Endothelial cell (in vitro differentiated cells): ENCODE measurements at places on chromosomes 1 and 21. TPM values are rescaled to one million over a fixed set of nuclear protein-coding genes. Genes with fewer than 3 reads are reported as not detected.

The AGT gene
- not detected for total RNA-seq

The ENAH gene
- total RNA-seq, result 82.9 TPM

The PEAR1 gene
- 50.7 TPM for total RNA-seq

The OR2T5 gene
- total RNA-seq, result not detected

The SLC35F3 gene
- total RNA-seq, result 0.36 TPM

The PODN gene
- total RNA-seq, result 0.10 TPM

DNA sequence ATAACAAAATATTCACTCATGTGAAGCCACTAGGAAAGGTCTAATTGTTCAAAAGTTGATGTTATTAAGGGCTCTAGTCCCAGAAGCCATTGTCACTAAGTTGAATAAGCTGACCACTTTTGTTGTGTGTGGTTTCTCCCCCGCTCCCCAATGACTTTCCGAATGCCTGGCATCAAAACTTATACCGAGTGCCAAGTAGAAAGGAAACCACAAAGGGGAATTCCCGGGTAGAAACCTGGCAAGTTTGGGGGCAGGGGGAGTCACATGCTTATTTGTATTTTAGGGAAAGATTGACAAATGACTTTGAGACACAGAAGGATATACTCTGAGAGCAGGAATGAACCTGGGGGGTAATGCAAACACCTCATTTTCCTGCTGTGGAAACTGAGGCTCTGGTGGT is 154.1 kb downstream of the TGFBR3 start:
- peaks cover 6% of the 10 kb centered on the region for H3K27me3 ChIP-seq
- DNase-seq, result no peak
- H3K36me3 ChIP-seq, result peaks cover 64% of the 10 kb centered on the region
- no peak overlapping the region for H3K27ac ChIP-seq

DNA sequence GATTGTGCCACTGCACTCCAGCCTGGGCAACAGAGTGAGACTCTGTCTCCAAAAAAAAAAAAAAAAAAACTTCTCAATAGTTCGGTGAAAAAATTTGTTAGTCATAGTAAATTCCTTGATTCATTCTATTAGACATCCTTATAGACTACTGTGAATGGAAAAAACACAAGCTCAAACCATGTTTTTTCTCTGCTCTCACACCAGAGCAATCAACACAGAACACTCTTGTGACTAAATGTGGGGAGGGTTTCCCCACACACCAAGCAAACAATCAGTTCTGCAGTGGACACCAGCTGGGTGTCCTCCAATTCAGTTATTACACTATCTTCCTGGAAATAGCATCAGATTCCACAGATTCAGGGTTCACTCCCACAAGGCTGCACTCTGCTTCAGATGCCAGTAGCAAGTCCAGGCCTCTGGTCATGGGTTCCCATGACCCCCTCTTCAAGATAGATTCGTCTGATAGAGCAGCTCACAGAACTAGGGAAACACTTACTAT is 69.1 kb upstream of the TEKT2 start:
- H3K4me1 ChIP-seq, result peaks cover 3% of the 10 kb centered on the region
- DNase-seq, result no peak
- no peak overlapping the region for H3K27ac ChIP-seq
- no peak overlapping the region for H3K4me3 ChIP-seq

DNA sequence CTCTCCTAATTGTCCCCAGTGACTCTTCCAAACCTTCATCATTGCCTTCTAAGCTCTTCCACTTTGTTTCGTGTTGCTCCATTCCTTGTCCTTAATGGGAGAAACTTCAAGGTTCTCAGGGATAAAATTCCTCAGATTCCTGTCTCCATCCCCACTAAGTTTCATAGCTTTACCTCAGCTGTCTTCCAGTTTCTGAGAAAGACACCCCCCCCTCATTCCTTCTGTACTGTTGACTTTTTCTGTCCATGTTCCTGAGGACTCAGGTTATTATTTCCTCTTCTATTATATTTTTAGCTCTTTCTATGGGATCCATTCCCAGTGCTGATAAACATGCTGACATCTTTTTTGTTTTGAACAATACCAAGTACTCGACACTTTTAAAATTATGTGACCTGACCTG is 215.3 kb upstream of the PTGFR start:
- DNase-seq, result no peak
- no peak overlapping the region for H3K4me3 ChIP-seq
- no peaks in the 10 kb centered on the region for H3K36me3 ChIP-seq
- peaks cover 1% of the 10 kb centered on the region for H3K27me3 ChIP-seq
- H3K4me1 ChIP-seq, result no peaks in the 10 kb centered on the region

DNA sequence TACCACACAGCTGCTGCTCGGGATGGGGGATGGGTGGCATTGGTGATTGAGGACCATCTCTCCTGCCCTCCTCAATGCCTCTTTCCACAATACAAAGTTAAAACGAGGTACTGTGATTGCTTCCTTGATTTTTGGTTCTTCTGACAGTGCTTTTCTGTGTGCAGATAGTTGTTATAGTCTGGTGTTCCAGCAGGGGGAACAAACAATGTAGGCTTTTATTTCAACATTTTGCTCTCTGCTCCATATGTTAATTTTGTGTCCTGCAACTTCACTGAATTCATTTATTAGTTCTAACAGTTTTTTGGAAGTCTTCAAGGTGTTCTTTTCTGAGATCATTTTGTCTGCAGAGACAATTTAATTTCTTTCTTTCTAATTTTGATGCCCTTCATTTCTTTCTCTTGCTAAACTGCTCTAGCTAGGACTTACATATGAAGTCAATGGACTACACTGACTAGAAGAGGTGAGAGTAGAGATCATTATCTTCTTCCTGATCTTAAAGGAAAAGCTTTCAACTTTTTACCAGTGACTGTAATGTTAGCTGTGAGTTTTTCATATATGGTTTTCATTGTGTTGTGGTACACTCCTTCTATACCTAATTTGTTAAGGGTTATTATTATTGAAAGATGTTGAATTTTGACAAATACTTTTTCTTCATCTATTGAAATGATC is 45.4 kb downstream of the TNFSF18 start:
- H3K27me3 ChIP-seq, result no peaks in the 10 kb centered on the region
- H3K27ac ChIP-seq, result no peak overlapping the region
- H3K4me1 ChIP-seq, result no peaks in the 10 kb centered on the region
- H3K4me3 ChIP-seq, result no peak overlapping the region
- no peaks in the 10 kb centered on the region for H3K36me3 ChIP-seq

- no peak overlapping the region for H3K27ac ChIP-seq
- H3K4me1 ChIP-seq, result no peaks in the 10 kb centered on the region
- no peaks in the 10 kb centered on the region for H3K36me3 ChIP-seq
- H3K4me3 ChIP-seq, result no peak overlapping the region
- DNase-seq, result no peak
- H3K27me3 ChIP-seq, result peaks cover 3% of the 10 kb centered on the region
Measured at GRCh38 chr1:193338194-193338593, 151.8 kb upstream of the B3GALT2 start.

DNA sequence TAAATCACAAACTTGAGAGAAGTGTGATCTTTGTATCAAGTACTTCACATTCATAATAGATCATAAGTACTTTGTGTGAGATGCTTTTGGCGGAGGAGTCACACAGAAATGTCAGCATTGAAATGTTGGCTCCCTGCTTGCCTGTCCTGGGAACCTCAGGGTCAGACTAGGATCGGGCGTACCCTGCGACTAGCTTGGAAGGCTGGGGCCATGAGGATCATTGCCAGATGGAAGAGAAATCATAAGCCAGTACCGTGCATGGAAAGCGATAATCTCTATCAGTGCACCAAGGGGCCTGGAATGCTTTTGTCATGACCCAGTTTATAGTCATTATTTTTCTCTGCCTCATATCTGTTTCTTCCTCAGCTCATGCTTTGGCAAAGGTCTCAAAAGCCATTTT is 35.5 kb downstream of the MTR start:
- DNase-seq, result no peak
- no peak overlapping the region for H3K27ac ChIP-seq
- H3K4me1 ChIP-seq, result no peaks in the 10 kb centered on the region
- peaks cover 35% of the 10 kb centered on the region for H3K36me3 ChIP-seq
- no peaks in the 10 kb centered on the region for H3K27me3 ChIP-seq

GRCh38 chr1:2126331-2127186 is 68.0 kb downstream of the FAAP20 start:
- DNase-seq, result no peak
- H3K27ac ChIP-seq, result no peak overlapping the region
- no peak overlapping the region for H3K4me3 ChIP-seq

GRCh38 chr1:150560011-150560438 is 10.8 kb downstream of the ADAMTSL4 start:
- peak overlapping the region; percentile 22 for H3K4me3 ChIP-seq
- H3K27me3 ChIP-seq, result peaks cover 12% of the 10 kb centered on the region
- no peak overlapping the region for H3K27ac ChIP-seq
- H3K4me1 ChIP-seq, result peaks cover 41% of the 10 kb centered on the region

GRCh38 chr1:176469450-176470010 is 6.6 kb downstream of the PAPPA2 start:
- no peak overlapping the region for H3K27ac ChIP-seq
- no peaks in the 10 kb centered on the region for H3K4me1 ChIP-seq
- DNase-seq, result no peak

DNA sequence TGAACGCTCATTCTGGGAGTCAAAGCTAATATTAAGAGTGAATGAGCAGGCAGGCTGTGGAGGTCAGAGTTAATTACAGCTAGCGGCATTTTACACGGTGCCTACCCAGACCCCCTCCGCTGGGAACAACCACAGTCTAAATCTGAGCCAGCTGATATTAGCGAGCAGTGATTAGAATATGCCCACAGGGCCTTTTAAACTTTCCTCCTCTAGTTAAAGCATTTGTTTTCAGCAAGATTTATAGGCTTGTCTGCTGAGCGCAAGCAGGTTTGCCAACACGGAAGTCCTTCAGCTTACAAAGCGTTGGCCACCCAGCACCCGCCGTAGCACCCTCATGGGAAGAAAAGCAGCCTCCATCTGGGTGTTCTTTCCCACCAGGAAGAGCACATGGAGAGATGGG is 72.1 kb downstream of the LMX1A start:
- H3K4me1 ChIP-seq, result no peaks in the 10 kb centered on the region
- DNase-seq, result no peak
- H3K4me3 ChIP-seq, result no peak overlapping the region
- H3K27ac ChIP-seq, result no peak overlapping the region
- H3K27me3 ChIP-seq, result no peaks in the 10 kb centered on the region
- H3K36me3 ChIP-seq, result no peaks in the 10 kb centered on the region

DNA sequence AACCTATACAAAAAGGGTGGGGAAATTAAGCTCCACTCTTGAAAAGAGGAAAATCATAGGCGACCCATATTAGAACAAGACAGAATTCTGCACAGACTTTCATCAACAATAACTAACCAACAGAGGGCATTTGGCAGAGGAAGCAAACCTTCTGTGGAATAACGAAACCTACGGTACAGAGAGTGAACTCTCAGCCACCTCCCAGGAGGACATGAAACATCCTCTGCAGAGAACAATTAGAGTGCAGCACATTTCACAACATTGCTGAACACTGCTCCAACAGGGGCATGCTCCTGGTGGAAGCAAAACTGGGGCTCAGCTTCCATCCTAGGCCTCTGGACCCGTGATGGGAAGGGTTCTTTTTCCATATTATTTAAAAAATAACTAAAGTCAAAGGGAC is 110.9 kb downstream of the KCNJ15 start:
- DNase-seq, result no peak
- H3K27ac ChIP-seq, result no peak overlapping the region
- H3K27me3 ChIP-seq, result no peaks in the 10 kb centered on the region
- H3K4me1 ChIP-seq, result no peaks in the 10 kb centered on the region
- no peak overlapping the region for H3K4me3 ChIP-seq

GRCh38 chr1:60866917-60867531 is 215.3 kb upstream of the NFIA start:
- H3K4me3 ChIP-seq, result no peak overlapping the region
- peaks cover 2% of the 10 kb centered on the region for H3K27me3 ChIP-seq
- no peak for DNase-seq

DNA sequence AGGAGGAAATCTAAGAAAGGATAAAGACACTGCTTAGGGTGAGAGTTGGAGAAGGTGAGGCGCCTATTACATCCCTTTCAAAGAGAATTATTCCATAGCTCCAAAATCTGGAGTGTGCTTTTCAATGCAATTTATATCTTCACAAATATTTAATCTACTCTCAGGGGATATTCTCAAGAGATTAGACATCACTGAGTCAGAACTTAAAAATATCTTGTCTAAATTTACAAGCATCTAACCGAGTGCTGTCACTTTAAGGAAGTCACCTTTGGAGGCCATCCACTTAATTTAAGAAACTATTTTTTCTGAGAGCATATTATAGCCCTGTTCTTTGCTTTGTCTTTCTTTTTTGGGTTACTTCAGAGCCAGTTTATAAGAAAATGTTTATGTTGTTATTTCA is 134.6 kb downstream of the TNFSF18 start:
- H3K36me3 ChIP-seq, result peaks cover 11% of the 10 kb centered on the region
- H3K4me1 ChIP-seq, result no peaks in the 10 kb centered on the region
- no peaks in the 10 kb centered on the region for H3K27me3 ChIP-seq
- H3K4me3 ChIP-seq, result no peak overlapping the region
- H3K27ac ChIP-seq, result no peak overlapping the region
- no peak for DNase-seq

- no peak overlapping the region for H3K4me3 ChIP-seq
- peaks cover 10% of the 10 kb centered on the region for H3K4me1 ChIP-seq
- peaks cover 7% of the 10 kb centered on the region for H3K36me3 ChIP-seq
Measured at GRCh38 chr1:52629325-52629643, 3.7 kb upstream of the SHISAL2A start.

DNA sequence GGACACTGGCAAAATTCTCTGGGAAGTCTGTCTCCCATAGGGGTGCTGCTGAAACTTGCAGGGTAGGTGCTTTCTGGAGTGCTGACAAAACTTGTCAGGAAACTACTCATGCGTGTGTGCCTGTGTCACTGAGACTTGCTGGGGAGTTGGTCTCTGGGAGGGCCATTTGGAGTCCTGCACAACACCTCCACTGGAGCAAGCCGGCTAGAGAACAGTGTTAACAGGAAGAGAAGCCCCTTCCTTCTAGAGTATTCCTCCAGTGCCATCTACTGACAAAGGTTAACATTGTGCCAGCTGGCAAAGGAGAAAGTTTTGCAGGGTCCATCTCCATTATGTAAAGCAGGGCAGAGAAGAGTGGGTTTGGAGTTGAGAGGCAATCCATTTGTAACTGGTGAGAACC is 30.0 kb downstream of the ZMYM4 start:
- peak overlapping the region; percentile 43 for H3K27ac ChIP-seq
- peak; percentile 43 for DNase-seq
- H3K27me3 ChIP-seq, result no peaks in the 10 kb centered on the region
- no peak overlapping the region for H3K4me3 ChIP-seq

DNA sequence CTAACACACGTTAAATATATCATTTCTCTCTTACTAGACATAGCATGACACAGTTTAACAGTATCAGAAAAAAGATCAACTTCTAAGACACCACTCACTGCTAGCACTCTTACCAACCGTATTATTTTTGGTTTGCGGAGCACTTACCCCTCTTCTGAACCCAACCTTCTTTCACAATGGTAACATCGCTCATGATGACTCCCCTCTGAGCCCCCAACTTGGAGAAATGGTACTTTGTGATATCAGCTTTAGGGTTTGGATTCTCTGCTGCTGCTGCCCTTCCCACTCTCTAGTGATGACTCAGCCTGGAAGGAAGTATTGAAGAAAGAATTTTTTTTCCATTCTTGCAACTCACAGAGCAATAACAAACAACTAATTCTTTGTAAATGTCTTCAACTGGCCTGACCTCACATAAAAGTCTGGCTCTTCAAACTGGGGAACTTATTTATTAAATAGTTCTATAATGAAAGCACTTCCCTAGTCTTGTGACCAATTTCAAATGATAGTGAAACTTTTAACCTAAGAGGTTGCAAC is 7.0 kb downstream of the AKT3 start:
- H3K27me3 ChIP-seq, result peaks cover 2% of the 10 kb centered on the region
- peaks cover 10% of the 10 kb centered on the region for H3K4me1 ChIP-seq
- DNase-seq, result no peak
- no peak overlapping the region for H3K4me3 ChIP-seq
- H3K27ac ChIP-seq, result peak overlapping the region; percentile 93

- peak overlapping the region; percentile 26 for H3K4me3 ChIP-seq
- H3K4me1 ChIP-seq, result peaks cover 27% of the 10 kb centered on the region
- no peaks in the 10 kb centered on the region for H3K36me3 ChIP-seq
Measured at GRCh38 chr1:145982010-145982723, 14.2 kb downstream of the TXNIP start.
